Panc1 (cell line): ENCODE measurements at places on chromosomes 11 and 22. TPM values are rescaled to one million over a fixed set of nuclear protein-coding genes. Genes with fewer than 3 reads are reported as not detected.
A peak's percentile ranks its signal among the peaks of the same experiment; 100 is the strongest.

ACRV1 gene
- total RNA-seq: 0.26 TPM

DNA sequence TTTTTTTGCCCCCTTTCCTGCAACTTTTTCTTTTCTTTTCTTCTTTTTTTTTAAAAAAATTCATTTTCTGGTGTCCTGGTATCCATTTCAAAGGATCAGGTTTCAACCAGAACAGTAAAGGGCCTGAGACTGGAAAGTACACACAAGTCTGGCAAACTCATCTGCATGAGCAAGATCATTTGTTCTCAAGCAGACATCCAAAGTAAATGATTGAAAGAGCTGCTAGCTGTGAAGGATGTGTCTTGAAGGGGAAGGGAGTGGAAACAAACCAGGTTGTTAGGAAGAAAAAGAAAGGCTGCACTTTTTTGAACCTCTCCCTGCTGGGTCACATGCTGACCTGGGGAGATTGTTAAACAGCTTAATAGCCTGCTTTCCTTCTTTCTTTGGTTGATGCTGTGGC lies 5.3 kb downstream of the YAP1 start:
- no peaks in the 10 kb centered on the region for H3K27me3 ChIP-seq
- DNase-seq: no peak
- peaks cover 37% of the 10 kb centered on the region for H3K36me3 ChIP-seq

- no peaks in the 10 kb centered on the region for H3K36me3 ChIP-seq
- H3K27ac ChIP-seq: no peak overlapping the region
- H3K27me3 ChIP-seq: no peaks in the 10 kb centered on the region
- no peak for DNase-seq
- no peaks in the 10 kb centered on the region; the same call in 1 of the 2 replicates for H3K4me1 ChIP-seq
Observed at GRCh38 chr11:34620202-34620601, 691 bp upstream of the EHF start.

GRCh38 chr11:8832571-8833260 lies 78.3 kb upstream of the AKIP1 start:
- H3K36me3 ChIP-seq: no peaks in the 10 kb centered on the region
- H3K27me3 ChIP-seq: no peaks in the 10 kb centered on the region
- no peak for DNase-seq
- no peak overlapping the region for H3K27ac ChIP-seq
- H3K4me3 ChIP-seq: no peak overlapping the region
- H3K4me1 ChIP-seq: peaks cover 6% of the 10 kb centered on the region; the same call in 1 of the 2 replicates

DNA sequence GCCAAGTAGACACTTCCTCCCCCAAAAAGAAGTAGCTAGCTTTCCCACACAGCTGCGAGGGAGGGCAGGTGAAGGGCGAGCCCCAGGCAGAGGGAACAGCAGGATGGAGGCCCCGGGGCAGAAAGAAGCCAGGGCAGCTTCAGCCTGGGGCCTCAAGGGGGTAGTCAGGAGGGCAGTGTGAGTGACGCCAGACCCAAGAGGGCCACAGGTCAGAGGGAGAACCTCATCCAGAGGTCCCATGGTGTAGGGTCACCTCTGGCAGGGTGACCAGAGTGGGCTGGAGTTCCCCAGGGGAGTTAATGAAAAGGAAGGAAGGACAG lies 9.2 kb downstream of the PRR5 start:
- no peaks in the 10 kb centered on the region for H3K36me3 ChIP-seq
- H3K4me3 ChIP-seq: no peak overlapping the region
- no peak overlapping the region for H3K27ac ChIP-seq
- H3K4me1 ChIP-seq: no peaks in the 10 kb centered on the region

GRCh38 chr11:100980156-100980555 lies 149.5 kb downstream of the PGR start:
- no peaks in the 10 kb centered on the region for H3K4me1 ChIP-seq
- no peaks in the 10 kb centered on the region for H3K36me3 ChIP-seq

DNA sequence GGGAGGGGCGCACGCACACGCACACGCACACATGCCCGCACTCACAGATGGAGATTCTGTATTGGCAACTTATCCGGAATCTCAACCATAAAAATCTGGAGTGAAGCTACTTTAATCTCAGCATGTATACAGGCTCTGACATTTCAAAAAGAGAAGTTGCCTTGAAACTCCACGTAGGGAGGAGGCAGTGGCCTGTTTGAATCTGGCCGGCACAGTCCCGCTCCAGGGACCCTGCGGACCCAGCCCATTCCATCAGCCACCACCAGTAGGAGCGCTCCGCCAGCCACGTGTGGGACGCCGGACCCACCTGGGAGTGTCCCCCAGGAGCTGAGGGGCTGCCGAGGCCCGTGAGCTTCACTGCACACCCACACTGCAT lies 1.9 kb upstream of the SYT8 start:
- H3K36me3 ChIP-seq: no peaks in the 10 kb centered on the region
- no peak for DNase-seq
- no peaks in the 10 kb centered on the region for H3K27me3 ChIP-seq

DNA sequence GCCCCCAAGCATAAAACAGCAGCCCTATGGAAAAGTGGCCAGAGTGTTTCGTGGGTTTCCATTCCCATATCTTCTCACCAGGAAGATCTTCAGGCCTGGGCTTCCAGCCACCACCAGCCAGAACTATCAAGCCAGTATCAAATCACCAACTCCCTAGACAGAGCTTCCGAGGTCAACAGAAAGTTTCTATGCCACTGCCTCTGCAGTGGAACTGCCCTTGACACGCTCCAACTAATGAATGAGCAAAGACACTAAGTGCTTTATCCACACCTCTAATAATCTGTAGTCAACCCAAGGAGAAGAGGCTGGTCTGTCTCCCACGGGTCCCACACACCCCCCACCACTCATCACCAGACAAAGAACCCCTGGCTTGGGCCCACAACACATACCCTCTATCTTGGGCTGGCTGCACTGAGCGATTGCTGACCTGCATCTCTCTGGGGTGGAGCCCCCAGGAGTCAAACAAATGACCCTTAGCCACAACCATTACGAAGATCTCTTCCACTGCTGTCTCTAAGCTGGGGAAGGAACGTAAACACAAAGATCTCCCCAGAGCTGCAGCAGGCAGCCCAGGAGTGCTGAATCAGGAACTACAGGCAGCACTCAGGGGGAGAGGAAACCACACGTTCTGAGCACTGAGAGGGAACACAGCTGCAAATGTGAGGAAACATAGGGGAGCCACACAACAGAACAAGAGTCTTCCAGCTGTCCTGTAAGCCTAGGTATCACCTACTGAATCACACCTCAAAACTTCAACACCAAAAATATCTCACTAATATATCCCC lies 9.7 kb downstream of the OR5AN1 start:
- no peaks in the 10 kb centered on the region for H3K36me3 ChIP-seq
- no peak overlapping the region for H3K27ac ChIP-seq
- no peaks in the 10 kb centered on the region for H3K27me3 ChIP-seq
- H3K4me1 ChIP-seq: no peaks in the 10 kb centered on the region

GRCh38 chr22:19178065-19178656 lies 375 bp downstream of the SLC25A1 start:
- no peak for DNase-seq
- H3K4me3 ChIP-seq: peak overlapping the region; percentile 66
- peaks cover 39% of the 10 kb centered on the region for H3K4me1 ChIP-seq
- peak overlapping the region; percentile 74; the same call in 1 of the 2 replicates for H3K27ac ChIP-seq

GRCh38 chr11:125807909-125808308 lies 20.0 kb downstream of the PATE3 start:
- H3K27me3 ChIP-seq: no peaks in the 10 kb centered on the region
- DNase-seq: no peak
- H3K36me3 ChIP-seq: no peaks in the 10 kb centered on the region
